Fibroblast of the conjunctiva (primary cell): ENCODE measurements at places on chromosomes 1 and 21.

- no peak for DNase-seq
Measured at GRCh38 chr1:199854686-199855321, 172.7 kb upstream of the NR5A2 start.

DNA sequence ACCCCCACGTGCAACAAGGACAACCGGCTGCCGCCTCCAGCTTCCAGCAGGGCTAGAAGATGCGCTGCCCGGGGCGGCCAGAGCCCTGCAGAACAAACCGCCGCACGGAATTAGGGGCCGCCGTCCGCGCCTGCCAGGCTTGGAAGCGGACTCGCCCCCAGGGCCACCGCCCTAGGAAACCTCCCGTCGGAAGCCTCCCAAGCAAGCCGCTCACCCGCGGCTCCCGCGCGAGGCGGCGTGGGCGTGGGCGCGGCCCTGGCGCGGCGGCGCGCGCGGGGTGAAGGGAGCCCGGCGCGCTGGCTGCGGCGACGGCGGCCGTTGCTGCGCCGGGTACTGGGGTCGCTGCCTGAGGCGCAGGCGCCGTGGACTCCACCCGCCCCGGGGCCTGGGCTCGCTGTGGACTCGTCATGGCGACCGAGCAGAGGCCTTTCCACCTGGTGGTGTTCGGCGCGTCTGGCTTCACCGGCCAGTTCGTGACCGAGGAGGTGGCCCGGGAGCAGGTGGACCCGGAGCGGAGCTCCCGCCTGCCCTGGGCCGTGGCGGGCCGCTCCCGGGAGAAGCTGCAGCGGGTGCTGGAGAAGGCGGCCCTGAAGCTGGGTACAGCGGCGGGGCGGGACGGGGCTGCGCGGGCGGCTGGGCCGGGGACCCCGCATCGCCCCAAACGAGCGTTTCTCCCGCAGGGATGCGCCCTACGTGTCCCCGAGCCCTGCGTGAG is at the start of gene SCCPDH:
SCCPDH (plus strand) TSS at position 394 of the 715 bp plus-strand sequence; CDS start at position 408, 14 bp downstream.
- DNase-seq, result peak; percentile 39

GRCh38 chr1:60156371-60156770 is 82.8 kb upstream of the C1orf87 start:
- DNase-seq, result no peak

GRCh38 chr1:204863024-204863423 is 7.6 kb upstream of the NFASC start:
- no peak for DNase-seq

- DNase-seq, result no peak
Measured at GRCh38 chr1:80064524-80064923, 1058.0 kb upstream of the ADGRL4 start.

GRCh38 chr1:21644348-21644747 is 24.8 kb downstream of the RAP1GAP start:
- DNase-seq, result no peak

GRCh38 chr1:112934577-112934976 is 21.4 kb downstream of the SLC16A1 start:
- no peak for DNase-seq

- no peak for DNase-seq
Measured at GRCh38 chr1:26283279-26283853, 3.5 kb downstream of the SH3BGRL3 start.
